CD4-positive, alpha-beta T cell treated with Interleukin-17A for 1 hour (primary cell): ENCODE measurements at places on chromosomes 6 and 20.

GRCh38 chr6:114281496-114281895, 61.3 kb downstream of the HS3ST5 start:
- no peak for DNase-seq

GRCh38 chr20:60921022-60921622, 330.9 kb upstream of the CDH4 start:
- DNase-seq, result no peak

GRCh38 chr6:104603108-104603745, 256.5 kb downstream of the HACE1 start:
- no peak for DNase-seq

DNA sequence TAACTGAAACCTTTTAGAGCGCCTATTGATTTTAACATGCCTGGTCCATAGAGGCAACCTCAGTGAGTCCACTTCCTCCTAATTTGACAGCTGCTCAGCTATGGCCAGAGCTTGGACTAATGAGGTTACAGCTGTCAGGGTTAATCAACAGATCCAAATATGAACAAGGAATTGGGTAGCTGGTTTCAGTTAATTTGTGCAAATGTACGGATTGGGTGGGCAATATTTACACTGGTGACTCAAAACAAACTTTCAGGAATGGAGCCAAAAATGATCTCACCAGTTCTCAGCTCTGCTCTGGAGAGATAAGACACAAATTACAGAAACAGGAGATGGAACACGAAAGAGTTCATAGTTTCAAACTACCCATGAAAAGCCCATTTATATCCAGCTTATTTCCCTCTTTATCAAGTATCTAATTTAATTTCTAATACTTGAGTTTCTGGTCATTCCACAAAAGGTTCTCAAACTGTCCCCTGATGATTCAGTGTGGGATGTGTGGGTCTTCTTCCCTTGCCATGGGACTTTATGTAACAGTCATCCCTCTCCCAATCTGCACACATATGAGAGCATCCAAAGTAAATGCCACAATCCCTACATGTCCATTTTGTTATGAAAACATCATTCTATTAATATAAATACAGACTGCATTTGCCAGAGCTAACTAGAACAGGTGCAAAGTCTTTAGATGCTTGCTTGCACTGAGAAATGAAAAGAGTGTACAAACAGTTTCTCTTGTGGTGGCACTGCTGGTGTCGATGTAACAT, 149.9 kb downstream of the RPS12 start:
- no peak for DNase-seq

DNA sequence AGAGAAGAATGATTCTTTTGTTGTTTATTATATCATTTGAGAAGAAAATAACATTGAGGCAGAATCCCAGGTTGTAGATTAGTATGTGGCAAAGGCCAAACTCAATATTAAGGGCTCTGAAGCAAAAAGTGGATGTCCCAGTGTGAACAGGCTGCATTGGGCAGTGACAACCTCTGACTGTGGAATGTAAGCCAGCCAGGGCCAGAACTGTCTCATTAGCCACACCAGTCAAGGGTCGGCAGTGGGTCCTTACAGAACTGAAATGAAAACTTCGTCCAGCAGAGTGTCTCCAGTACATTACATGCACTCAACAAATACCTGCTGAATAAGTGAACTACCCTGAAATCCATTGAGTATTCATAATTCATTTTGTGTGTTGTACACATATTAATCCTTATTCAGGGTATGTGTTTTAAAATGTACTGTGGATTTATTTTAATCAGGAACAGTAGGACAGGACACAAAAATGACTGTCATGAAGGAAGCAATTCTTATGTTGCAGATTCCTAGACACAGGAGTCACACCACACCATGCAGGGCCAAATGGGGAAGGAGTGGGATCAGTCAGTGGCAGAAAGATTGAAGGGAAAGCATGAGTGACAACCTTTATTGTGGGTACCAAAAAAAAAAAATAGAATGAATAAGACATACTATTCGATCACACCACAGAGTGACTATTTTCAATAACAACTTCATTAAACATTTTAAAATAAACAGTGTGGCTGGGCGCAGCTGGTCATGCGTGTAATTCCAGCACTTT, 64.9 kb upstream of the UTRN start:
- DNase-seq, result no peak

DNA sequence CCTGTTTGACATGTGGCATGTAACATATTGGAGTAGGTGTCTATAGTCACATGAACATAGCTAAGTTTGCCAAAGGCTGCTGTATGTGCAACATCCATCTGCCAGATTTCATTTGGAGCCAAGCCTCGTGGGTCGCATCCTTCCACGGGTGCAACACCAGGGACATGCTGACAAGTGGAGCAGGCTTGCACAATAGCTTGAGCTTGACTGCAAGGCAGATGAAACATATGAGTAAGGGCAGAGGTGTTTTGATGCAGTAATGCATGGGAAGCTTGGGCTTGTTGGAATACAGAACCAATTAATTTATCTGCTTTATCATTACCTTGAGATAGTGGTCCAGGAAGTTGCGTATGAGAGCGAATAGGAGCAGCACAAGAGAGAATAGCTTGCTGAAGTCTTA, 74.1 kb upstream of the BTN3A2 start:
- no peak for DNase-seq

DNA sequence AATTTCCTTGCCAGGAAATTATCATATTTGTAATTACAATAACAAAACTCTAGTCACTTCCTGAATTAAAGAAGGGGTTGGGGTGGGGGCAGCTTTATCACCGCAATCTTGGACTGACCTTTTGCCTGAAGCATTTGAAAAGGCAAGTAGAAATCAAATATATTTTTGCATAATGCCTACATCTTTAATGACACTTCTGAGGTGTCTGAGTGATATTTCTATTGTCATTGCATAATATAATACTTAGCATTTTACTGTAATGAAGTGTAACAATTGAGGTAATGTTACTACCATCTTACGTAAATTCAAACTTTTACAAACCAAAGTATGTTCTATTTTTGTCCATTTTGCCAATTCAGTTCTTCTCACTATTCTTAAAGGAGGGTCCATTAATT, 65.2 kb downstream of the SYNE1 start:
- no peak for DNase-seq

- no peak for DNase-seq
These were observed 26.5 kb upstream of the CNKSR3 start for GRCh38 chr6:154536999-154537398.

- DNase-seq, result no peak
These were observed 77.0 kb downstream of the MRPL14 start for GRCh38 chr6:44049989-44050871.

- DNase-seq, result no peak
These were observed 79.5 kb upstream of the ATXN1 start for GRCh38 chr6:16840725-16841124.

- DNase-seq, result no peak
These were observed 36.3 kb downstream of the CDH4 start for GRCh38 chr20:61288331-61288784.

DNA sequence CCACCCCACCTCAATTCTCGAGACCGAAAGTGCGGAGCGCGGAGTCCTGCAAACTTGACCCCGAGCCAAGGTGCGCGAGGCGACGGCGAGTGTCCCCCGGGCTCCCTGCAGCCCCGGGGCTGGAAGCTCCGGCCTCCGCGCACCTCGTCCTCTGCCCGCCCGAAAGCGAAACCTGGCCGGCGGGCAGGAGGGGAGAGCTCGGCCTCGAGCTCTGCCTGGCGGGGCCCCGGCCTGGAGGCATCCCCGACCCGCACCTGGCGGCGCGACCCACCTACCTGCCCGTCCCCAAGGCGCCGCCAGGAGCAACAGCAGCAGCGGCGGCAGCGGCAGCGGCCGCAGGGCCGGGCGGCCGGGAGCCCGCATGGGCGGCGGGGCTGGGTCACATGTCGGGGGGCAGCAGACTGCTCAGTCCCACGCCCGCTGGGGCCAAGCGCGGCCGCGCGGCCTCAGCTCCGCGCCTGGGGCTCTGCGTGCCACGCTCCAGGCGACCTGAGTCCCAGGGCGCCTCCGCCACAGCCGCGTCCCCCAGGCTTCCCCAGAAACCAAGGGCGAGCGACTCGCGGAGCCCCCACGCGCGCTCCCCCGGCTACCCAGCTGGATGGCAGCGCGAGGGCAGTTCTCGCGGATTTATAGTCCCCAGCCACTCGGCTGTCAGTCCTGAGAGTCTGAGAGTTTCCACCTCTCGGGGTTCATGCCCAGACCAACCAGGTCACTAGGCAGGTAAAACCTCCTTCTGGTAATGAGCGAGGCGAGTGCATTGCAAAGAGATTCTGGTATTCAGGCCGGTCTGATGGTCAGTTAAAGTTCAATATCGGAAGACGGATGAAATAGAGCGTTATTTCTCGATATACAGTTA, at the start of gene IL20RA:
IL20RA (minus strand) TSS at position 600 of the 856 bp plus-strand sequence; CDS start at position 363, 237 bp downstream.
- DNase-seq, result no peak

GRCh38 chr6:91521999-91522398, 935.1 kb upstream of the MAP3K7 start:
- DNase-seq, result no peak

GRCh38 chr6:156720691-156721685, 56.2 kb upstream of the ARID1B start:
- DNase-seq, result no peak

GRCh38 chr20:46276531-46276930, 31.8 kb downstream of the CDH22 start:
- no peak for DNase-seq

DNA sequence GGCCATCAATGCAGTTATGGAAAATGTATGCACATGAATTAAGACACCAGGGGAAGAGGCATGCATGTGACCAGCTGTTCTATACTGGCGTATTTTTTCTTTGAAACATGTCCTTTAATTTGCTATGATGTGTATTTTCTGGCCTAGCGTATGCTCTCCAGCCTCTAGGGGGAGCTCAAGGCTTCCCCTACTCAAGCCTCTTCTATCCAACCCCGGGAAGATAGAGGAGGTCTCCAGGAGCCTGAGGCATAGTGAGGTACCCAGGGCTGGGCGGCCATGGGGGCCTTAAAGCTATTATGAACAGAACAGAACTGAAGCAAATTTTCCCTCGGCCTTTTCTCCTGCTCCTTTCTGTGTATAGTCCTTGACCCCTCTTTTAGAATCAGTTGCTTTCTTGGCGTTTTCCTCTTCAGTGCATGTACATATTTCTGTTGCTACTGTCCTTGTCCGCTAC, 528.9 kb downstream of the MAFB start:
- no peak for DNase-seq

- DNase-seq, result no peak
These were observed 338.5 kb downstream of the CD83 start for GRCh38 chr6:14455876-14456648.

DNA sequence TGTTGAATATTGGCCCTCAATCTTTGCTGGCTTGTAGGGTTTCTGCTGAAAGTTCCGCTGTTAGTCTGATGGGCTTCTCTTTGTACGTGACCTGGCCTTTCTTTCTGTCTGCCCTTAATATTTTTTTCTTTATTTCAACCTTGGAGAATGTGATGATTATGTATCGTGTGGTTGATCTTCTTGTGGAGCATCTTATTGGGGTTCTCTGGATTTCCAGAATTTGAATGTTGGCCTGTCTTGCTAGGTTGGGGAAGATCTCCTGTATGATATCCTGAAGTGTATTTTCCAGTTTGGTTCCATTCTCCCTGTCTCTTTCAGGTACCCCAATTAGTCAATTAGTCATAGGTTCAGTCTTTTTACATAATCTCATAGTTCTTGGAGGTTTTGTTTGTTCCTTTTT, 22.6 kb upstream of the MOXD1 start:
- no peak for DNase-seq

GRCh38 chr6:2790588-2791449, 25.6 kb downstream of the WRNIP1 start:
- DNase-seq, result peak; percentile 72

DNA sequence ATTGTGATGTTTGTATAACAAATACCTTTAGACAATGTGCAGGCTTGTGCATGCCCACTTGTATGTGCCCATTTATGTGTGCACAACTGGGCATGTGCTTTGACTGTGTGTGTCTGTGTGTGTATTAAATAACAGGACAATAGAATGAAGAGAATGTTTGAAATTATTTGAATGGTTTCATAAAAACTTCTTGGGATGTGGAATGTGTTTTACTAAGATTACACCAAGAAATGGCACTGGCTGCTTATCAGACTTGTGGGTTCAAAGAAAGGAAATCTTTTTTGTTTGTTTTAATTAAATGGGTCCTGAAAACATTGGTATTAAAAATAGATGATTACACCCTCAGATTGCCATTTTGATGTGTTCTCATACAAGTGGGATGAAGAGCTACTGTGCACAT, 191.6 kb upstream of the CCN2 start:
- DNase-seq, result no peak

GRCh38 chr20:7193681-7194080, 426.2 kb downstream of the BMP2 start:
- DNase-seq, result no peak

DNA sequence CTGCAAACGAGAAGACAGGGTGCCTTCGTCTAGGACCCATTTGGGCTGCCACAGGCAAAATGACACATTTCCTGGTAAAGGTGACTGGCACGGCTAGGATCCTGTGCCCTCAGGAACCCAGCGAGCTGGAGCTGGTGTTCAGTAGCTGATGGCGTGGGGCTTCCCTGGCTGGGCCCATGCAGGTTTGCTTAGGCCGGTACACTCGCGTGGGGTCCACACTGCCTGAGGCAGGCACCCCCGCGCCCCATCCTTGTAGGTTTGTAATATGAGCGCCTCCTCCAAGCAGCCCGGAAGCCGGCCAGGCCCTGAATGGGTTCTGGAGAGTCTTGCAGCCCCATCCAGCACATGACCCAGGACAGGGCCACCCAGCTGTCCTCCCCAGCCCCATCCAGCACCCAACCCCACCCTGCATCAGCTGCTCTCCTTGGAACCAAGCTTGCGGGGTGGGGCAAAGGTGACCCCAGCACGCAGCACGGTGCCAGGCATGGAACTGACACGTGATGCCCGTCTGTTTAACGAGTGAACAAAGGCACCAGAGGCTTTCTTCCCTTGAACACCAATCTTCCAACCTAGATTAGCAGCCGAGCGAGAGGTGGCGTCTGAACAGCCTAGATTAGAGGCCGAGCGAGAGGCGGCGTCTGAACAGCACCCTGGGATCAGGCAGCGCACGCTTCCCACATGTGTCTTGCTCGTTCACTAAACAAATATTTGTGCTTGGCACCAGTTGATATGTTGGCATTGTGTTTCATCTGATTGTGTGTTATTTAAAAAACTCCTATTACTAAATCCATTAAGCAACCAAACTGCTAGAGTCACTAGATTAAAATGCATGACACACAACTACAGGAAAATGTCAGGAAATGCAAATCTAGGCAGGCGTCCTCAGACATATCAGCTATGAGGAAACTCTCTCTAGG, 112.1 kb downstream of the DLL1 start:
- DNase-seq, result no peak

DNA sequence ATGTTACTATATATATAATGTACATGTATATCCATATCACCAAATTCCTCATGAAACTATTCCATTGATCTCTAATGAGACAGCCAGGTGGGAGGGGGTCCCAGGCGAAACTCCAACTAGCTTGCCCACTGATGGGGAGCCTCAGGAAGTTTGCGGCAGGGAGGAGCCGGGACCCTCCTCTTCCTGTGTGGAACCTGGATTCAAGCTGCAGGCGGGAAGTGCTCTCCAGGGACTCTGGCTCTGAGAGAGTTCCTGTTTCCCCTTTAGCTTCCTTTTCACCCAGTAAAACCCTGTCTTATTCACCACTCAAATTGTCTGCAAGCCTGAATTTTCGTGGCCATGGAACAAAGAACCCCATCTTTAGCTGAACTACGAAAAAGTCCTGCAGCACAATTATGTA, 152.2 kb downstream of the OPN5 start:
- no peak for DNase-seq

GRCh38 chr6:156747715-156748114, 29.5 kb upstream of the ARID1B start:
- DNase-seq, result no peak
